Hair follicular keratinocyte (primary cell): ENCODE measurements at places on chromosomes 2 and 18. TPM values are rescaled to one million over a fixed set of nuclear protein-coding genes. Genes with fewer than 3 reads are reported as not detected.

Gene IL1RL2
- total RNA-seq, result 2.1 and 2.8 TPM in 2 replicates

Gene ASXL2
- 7.5 and 11.8 TPM in 2 replicates for total RNA-seq

Gene PASK
- total RNA-seq, result 2.1 and 6.1 TPM in 2 replicates

Gene SATB2
- total RNA-seq, result 0.30 and 0.78 TPM in 2 replicates

Gene FAM161A
- total RNA-seq, result 0.70 and 1.6 TPM in 2 replicates

Gene CXCR1
- 0.11 TPM in 1 of 2 replicates, not detected in the other for total RNA-seq

Gene SPIRE1
- 19.1 and 25.2 TPM in 2 replicates for total RNA-seq

Gene TNFAIP6
- total RNA-seq, result 0.46 TPM in 1 of 2 replicates, not detected in the other
